WTC11 (cell line): ENCODE measurements at places on chromosomes 3 and 15.

DNA sequence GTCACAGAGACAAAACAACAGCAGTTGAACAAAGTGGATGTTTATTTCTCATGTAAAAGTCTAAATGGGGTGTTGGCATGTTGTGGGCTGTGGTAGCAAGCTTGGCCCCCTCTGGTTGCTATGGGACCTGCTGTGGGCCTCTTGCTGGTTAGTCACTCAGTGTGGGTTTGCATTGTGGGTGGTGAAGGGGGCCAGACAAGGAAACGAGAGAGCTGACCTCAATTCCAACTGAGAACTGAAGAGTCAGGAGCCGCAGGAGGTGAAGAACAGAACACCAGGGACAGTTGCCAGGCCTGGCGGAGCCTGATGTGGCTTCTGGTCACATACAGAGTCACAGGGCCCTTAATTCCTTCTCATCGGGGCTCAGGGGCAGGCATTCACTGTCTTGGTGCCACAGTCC, 1.9 kb upstream of the ADPGK start:
- DNase-seq, result no peak

DNA sequence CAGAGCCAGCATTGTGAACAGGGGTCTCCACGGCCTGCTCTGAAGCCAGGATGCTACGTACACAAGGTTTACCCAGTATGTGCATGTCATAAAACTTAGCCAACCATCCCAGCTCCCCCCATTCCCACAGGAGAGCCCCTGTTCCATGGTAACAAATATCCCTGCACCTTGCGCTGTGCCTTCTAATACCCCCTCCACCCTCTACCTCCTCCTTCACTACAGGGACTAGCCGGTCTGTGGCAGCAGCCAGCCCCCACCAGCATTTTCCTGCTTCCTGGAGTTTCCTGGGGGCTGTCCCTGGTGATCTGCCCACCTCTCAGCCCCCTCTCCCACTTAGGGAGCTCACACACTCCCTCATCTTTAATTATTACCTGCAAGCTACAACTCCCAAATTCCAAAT, 20.4 kb downstream of the ACSBG1 start:
- no peak for DNase-seq

DNA sequence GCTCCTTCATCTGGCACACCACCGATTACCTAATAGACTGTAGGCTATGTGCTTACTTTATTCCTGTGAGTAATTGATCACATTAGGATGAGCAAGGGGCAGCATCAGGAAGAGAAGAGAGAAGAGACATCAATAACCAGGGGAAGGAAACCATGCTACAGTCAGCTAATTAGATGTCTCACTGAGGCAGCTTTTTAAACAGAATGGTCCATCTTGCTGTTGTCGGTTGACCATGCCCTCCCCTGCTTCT, 278.4 kb downstream of the RPLP1 start:
- DNase-seq, result no peak

- no peak for DNase-seq
These were observed 82.0 kb downstream of the USF3 start for GRCh38 chr3:113614402-113614801.

DNA sequence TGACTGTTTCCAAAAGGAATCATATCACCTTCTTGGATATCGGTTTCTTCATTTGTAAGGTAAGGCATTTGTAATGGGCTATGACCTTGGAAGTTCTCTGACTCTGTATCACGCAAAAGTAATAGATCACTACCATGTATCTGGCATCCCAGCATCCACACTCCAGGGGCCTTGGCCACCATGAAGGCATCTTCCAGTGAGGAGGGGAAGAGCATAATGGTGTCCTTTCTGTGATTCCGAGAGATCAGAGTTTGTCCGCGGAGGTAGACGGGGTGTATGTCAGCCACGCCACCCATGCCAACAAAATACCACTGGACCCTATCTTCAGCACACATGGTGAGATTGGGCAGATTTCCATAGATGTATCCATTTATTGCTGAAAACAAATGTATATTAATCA, 48.1 kb upstream of the CP start:
- DNase-seq, result no peak

GRCh38 chr3:71621825-71622537, 38.5 kb upstream of the FOXP1 start:
- DNase-seq, result no peak

DNA sequence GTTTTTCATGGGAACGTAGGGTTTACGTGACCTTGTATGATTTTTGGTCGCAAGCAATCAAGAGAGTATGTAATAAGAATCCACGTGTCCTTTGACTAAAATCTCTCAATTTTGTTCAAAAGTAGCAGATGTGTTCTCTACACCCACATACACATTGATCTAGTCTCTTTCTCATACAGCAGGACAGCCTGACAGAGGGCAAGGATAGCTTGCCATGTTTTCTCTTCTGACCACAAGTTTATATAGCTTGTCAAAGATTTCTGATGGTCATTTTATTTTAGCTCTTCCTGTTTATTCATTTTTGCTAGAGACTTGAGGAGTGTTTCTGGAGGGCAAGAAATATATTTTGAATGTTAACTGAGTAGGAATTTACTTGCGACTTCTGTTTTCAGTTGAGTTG, 570.2 kb upstream of the ALCAM start:
- DNase-seq, result no peak

GRCh38 chr3:150635526-150635925, 32.4 kb downstream of the SELENOT start:
- DNase-seq, result no peak

GRCh38 chr15:28002136-28002861, 96.8 kb downstream of the OCA2 start:
- DNase-seq, result no peak

- DNase-seq, result no peak
These were observed 175.3 kb downstream of the UACA start for GRCh38 chr15:70587896-70588567.

GRCh38 chr3:23785882-23786281, 19.9 kb upstream of the UBE2E1 start:
- DNase-seq, result no peak

GRCh38 chr3:10419637-10420232, 85.7 kb downstream of the ATP2B2 start:
- no peak for DNase-seq

GRCh38 chr3:35760146-35760545, 120.8 kb downstream of the ARPP21 start:
- DNase-seq, result no peak

- no peak for DNase-seq
These were observed 19.5 kb downstream of the CD47 start for GRCh38 chr3:108071368-108071767.
